ENCODE measurements at places on chromosomes 13 and 19. TPM values are rescaled to one million over a fixed set of nuclear protein-coding genes. Genes with fewer than 3 reads are reported as not detected.

DNA sequence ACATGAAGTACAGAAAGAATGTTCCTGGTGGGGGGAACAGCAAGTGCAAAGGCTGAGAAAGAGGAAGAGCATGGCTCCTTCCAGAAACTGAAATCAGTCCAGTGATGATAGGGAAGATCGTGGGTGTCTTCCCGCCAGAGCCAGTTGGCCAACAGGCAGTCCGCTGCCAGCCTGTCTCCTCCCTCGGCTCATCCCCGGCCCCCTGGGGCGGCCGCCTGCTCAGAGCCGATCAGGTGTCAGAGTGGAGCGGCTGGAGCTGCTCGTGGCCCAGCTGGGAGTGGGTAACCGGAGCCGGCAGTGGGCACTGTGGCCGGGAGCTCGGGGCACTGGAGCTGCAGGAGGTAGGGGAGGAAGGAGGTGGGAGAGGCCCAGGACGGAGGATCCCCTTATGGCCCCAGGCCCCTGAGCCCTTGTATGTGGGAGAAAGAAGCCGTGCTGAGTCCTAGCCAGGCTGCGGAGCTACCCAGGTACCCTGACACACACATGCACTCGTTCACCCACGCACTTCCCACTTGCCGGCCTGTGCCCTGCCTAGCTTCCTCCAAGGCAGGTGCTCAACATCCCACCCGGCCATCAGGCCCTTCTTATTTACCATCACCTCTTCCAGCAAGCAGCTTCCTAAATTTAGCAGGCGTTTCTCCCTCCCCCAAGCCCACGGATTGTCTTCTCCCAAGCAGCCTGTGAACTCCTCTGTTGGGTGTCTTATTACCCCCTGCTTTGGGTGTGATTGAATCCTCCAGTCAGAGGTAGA is 1.7 kb downstream of the ANKRD24 start:
- no peaks in the 10 kb centered on the region for H3K36me3 ChIP-seq
- H3K27ac ChIP-seq = no peak overlapping the region
- peaks cover 25% of the 10 kb centered on the region for H3K4me1 ChIP-seq
- H3K27me3 ChIP-seq = no peaks in the 10 kb centered on the region

- no peak for DNase-seq
- no peaks in the 10 kb centered on the region for H3K36me3 ChIP-seq
- H3K27me3 ChIP-seq = no peaks in the 10 kb centered on the region
- H3K4me1 ChIP-seq = no peaks in the 10 kb centered on the region
- H3K27ac ChIP-seq = no peak overlapping the region
- no peak overlapping the region for H3K4me3 ChIP-seq
Observed at GRCh38 chr19:32824191-32824751, 45.3 kb downstream of the SLC7A9 start.

- H3K4me3 ChIP-seq = no peak overlapping the region
- no peaks in the 10 kb centered on the region for H3K27me3 ChIP-seq
- no peaks in the 10 kb centered on the region for H3K4me1 ChIP-seq
- H3K27ac ChIP-seq = no peak overlapping the region
- DNase-seq = no peak
Observed at GRCh38 chr19:48683349-48683748, 10.5 kb upstream of the NTN5 start.

GRCh38 chr19:35223084-35223790 is 5.3 kb downstream of the FAM187B start:
- no peaks in the 10 kb centered on the region for H3K36me3 ChIP-seq
- no peak overlapping the region for H3K4me3 ChIP-seq
- H3K27me3 ChIP-seq = no peaks in the 10 kb centered on the region
- DNase-seq = no peak
- H3K4me1 ChIP-seq = peaks cover 23% of the 10 kb centered on the region

Gene FBXO27
- 0.35 TPM for total RNA-seq

Gene ANGPTL8
- not detected for total RNA-seq

- no peaks in the 10 kb centered on the region for H3K36me3 ChIP-seq
- DNase-seq = no peak
- H3K4me1 ChIP-seq = no peaks in the 10 kb centered on the region
- H3K27me3 ChIP-seq = no peaks in the 10 kb centered on the region
- no peak overlapping the region for H3K27ac ChIP-seq
- no peak overlapping the region for H3K4me3 ChIP-seq
Observed at GRCh38 chr19:56740501-56740900, 68.9 kb upstream of the ZNF835 start.

DNA sequence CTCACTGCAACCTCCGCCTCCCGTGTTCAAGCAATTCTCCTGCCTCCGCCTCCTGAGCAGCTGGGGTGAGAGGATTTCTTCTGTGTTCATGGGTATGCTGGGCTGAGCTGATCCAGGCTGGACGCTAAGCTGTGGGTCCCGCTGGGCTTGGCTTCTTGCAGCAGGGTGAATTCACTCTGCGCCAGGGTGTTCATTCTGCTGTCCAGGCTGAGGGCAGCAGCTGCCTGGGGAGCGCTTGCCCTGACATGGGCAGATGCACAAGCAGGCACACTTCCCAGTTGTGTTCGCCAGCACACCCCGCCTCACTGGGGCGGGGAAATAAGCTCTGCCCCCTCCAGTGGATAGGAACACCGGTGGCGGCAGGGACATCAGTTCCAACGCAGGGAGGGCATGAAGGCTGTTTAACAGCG is 7.3 kb upstream of the INAFM1 start:
- H3K27me3 ChIP-seq = no peaks in the 10 kb centered on the region
- no peak overlapping the region for H3K4me3 ChIP-seq
- peaks cover 39% of the 10 kb centered on the region for H3K36me3 ChIP-seq
- no peak for DNase-seq
- no peak overlapping the region for H3K27ac ChIP-seq

Gene GFY
- total RNA-seq = not detected

DNA sequence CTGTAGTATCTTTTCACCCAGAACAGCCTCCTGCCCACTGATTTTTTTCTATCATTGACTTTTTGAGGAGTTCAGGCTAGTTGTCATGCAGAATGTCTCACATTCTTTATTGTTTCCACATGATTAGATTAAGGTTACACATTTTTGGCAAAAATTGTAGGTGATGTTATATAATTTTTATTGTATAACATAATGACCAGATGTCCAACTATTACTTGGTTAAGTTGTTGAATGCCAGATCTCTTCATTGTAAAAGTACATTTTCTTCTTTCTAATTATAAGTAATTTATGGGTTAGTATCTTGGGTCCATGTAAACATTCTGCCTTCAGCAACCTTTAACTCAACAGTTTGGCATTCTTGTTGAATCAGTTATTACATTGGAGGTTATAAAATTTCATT is 138.4 kb downstream of the POSTN start:
- H3K27ac ChIP-seq = no peak overlapping the region
- H3K4me3 ChIP-seq = no peak overlapping the region
- no peaks in the 10 kb centered on the region for H3K4me1 ChIP-seq
- DNase-seq = no peak
- no peaks in the 10 kb centered on the region for H3K27me3 ChIP-seq

GRCh38 chr19:41106177-41106576 is 8.1 kb upstream of the CYP2F1 start:
- H3K27me3 ChIP-seq = no peaks in the 10 kb centered on the region
- no peaks in the 10 kb centered on the region for H3K4me1 ChIP-seq
- no peak for DNase-seq
- H3K27ac ChIP-seq = no peak overlapping the region

- no peak overlapping the region for H3K4me3 ChIP-seq
- H3K27me3 ChIP-seq = no peaks in the 10 kb centered on the region
- peak overlapping the region; percentile 99 for H3K27ac ChIP-seq
- H3K4me1 ChIP-seq = peaks cover 60% of the 10 kb centered on the region
Observed at GRCh38 chr19:18290302-18291018, 9.0 kb upstream of the JUND start.

- peak overlapping the region; percentile 91 for H3K4me3 ChIP-seq
- peaks cover 79% of the 10 kb centered on the region for H3K4me1 ChIP-seq
- H3K36me3 ChIP-seq = peaks cover 44% of the 10 kb centered on the region
- no peak for DNase-seq
Observed at GRCh38 chr19:38848299-38849146, 1.3 kb downstream of the HNRNPL start.

GRCh38 chr19:49690656-49691242 is at the start of gene CPT1C:
TSS of gene CPT1C (plus strand) at chr19:49691116. CDS start at chr19:49692253, 1,137 bp downstream.
- peaks cover 3% of the 10 kb centered on the region for H3K27me3 ChIP-seq
- H3K4me1 ChIP-seq = peaks cover 19% of the 10 kb centered on the region
- peak; percentile 63 for DNase-seq
- H3K4me3 ChIP-seq = peak within 1 kb of the TSS; percentile 55
- H3K36me3 ChIP-seq = peaks cover 8% of the 10 kb centered on the region
- H3K27ac ChIP-seq = no peak within 1 kb of the TSS

Gene OR7C2
- not detected for total RNA-seq

Gene ERICH6B
- not detected for total RNA-seq

Gene SLC46A3
- 11.0 TPM for total RNA-seq

Gene USHBP1
- total RNA-seq = not detected

GRCh38 chr13:40178130-40178529 is 488.3 kb downstream of the FOXO1 start:
- H3K4me1 ChIP-seq = no peaks in the 10 kb centered on the region
- no peak overlapping the region for H3K27ac ChIP-seq
- no peaks in the 10 kb centered on the region for H3K27me3 ChIP-seq
- H3K36me3 ChIP-seq = no peaks in the 10 kb centered on the region

- no peaks in the 10 kb centered on the region for H3K27me3 ChIP-seq
- no peak overlapping the region for H3K27ac ChIP-seq
- no peak overlapping the region for H3K4me3 ChIP-seq
- H3K36me3 ChIP-seq = no peaks in the 10 kb centered on the region
- H3K4me1 ChIP-seq = no peaks in the 10 kb centered on the region
Observed at GRCh38 chr13:54415753-54416366, 1387.2 kb downstream of the OLFM4 start.

- H3K27me3 ChIP-seq = no peaks in the 10 kb centered on the region
- no peaks in the 10 kb centered on the region for H3K36me3 ChIP-seq
- no peak for DNase-seq
- no peaks in the 10 kb centered on the region for H3K4me1 ChIP-seq
- H3K4me3 ChIP-seq = no peak overlapping the region
Observed at GRCh38 chr13:59621773-59622172, 542.0 kb downstream of the DIAPH3 start.

Gene NCCRP1
- total RNA-seq = not detected

Gene RFPL4AL1
- not detected for total RNA-seq

DNA sequence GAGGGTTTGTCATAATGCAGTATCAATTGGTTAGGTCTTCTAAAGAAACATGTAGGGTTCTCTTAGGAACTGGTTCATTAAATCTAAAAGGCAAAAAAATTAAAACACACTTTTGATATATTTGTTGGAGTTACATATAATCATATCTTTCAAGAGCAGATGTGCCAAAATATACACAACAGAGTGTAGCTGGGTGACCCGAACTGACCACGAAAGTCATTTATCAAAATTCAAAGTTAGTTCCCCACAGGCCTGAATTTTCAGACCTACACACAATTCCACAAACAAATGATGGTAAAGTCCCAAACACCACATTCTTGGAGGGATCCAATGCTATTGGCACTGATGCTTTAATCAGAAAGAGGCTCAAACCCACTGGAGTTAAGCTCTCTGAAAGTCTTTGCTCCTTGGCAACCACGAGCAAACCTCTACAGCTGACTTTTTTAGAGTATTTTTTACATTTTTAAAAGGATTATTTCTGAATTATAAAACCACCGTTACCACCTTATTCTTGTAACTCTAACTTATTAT is 50.9 kb downstream of the IRS2 start:
- no peaks in the 10 kb centered on the region for H3K36me3 ChIP-seq
- no peak overlapping the region for H3K4me3 ChIP-seq
- DNase-seq = no peak
- H3K27me3 ChIP-seq = no peaks in the 10 kb centered on the region
- H3K27ac ChIP-seq = no peak overlapping the region
- no peaks in the 10 kb centered on the region for H3K4me1 ChIP-seq

DNA sequence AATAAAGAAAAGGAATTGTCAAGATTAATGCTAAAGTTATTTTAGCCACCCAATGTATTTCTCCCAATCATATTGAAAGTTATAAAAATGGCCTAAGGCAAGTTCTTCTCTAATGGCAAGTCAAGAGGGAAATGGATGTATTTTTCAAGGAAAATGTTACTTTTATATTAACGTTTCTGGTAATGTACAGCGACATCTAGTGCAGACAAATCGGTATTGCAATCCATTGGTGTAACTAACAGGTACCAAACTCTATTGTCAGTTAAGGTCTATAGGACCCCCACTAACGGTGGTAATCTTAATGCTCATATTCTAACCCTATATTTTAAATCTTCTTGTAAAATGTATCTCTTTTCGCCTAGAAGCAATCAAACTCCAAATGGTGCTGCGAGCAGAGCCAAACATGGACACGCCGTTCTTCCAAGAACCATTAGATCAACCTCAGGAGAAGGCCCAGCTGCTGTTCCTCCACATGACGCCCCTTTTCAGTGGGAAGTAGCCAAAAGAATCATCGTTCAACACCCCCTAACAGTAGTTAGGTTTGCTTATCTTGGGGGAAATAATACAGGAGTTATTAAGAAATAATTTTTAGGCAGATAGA is 98.5 kb upstream of the PABPC3 start:
- no peak overlapping the region for H3K4me3 ChIP-seq
- H3K36me3 ChIP-seq = no peaks in the 10 kb centered on the region
- DNase-seq = peak; percentile 43
- no peaks in the 10 kb centered on the region for H3K4me1 ChIP-seq
- H3K27ac ChIP-seq = no peak overlapping the region

- no peaks in the 10 kb centered on the region for H3K27me3 ChIP-seq
- no peaks in the 10 kb centered on the region for H3K4me1 ChIP-seq
Observed at GRCh38 chr19:1956868-1957492, 16.0 kb downstream of the CSNK1G2 start.

- peaks cover 74% of the 10 kb centered on the region for H3K36me3 ChIP-seq
- DNase-seq = no peak
- H3K27me3 ChIP-seq = no peaks in the 10 kb centered on the region
Observed at GRCh38 chr19:7385062-7385461, 36.3 kb downstream of the ARHGEF18 start.

Gene ZNF154
- 3.7 TPM for total RNA-seq

DNA sequence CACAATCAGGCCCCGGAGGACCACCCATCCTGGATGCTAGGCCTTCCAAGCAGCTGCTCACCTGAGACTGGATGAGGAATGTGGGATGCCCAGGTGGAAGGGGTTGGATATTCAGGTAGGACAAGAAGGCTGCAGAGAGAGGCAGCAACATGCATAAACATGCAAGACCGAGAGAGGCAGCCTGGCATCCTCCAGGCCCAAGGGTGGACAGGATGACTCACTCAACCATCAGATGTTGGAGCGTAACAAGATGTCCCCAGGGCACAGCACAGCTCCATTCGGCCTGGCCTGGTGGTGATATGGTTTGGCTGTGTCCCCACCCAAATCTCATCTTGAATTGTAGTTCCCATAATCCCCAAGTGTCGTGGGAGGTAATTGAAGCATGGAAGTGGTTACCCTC is 10.0 kb upstream of the CABP5 start:
- no peak overlapping the region for H3K4me3 ChIP-seq
- no peaks in the 10 kb centered on the region for H3K4me1 ChIP-seq
- no peak for DNase-seq
- H3K27me3 ChIP-seq = no peaks in the 10 kb centered on the region

- DNase-seq = no peak
- no peak overlapping the region for H3K4me3 ChIP-seq
- no peaks in the 10 kb centered on the region for H3K36me3 ChIP-seq
- H3K27ac ChIP-seq = no peak overlapping the region
- peaks cover 6% of the 10 kb centered on the region for H3K4me1 ChIP-seq
Observed at GRCh38 chr13:94335761-94336526, 143.5 kb downstream of the DCT start.

Gene ACER1
- 0.54 TPM for total RNA-seq

All from CD4-positive, CD25-positive, alpha-beta regulatory T cell (primary cell).